ENCODE measurements at places on chromosomes 4 and X.

DNA sequence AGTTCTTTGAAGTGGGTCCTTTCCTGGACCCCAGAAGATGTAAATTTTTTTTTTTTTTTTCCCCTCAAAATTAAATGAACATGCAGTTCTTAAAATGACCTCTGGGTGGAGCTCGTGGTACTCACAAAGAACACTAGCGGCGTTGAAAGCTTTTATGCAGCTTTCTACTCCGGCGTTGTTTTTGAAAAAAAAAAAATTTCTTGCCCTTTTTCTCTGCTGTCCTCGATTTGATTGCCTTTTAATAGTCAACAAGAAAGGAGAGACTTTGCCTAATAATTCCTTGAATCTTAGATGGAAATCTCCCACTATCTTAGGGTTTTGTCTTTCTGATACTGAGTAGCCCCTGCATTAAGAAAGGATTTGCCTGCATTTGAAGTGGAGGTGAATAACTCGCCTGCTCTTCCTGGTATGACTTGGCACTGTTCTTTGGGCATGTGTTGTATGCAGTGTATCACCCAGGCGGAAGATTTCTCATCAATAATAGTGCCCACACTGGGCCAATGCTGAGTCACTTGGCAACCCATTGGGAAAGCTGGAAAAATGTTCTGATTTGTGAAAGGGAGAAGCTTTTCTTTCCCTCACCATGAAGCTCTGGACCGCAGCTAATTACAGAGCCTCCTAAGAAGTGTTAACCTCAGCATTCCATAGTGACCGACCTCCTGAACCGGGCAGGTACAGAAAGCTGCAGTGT, 104.0 kb downstream of the PHEX start:
- DNase-seq, result no peak

- DNase-seq, result no peak
Measured at GRCh38 chr4:41057467-41057866, 156.9 kb downstream of the APBB2 start.

GRCh38 chrX:24292353-24292752, 21.5 kb downstream of the SUPT20HL2 start:
- no peak for DNase-seq

DNA sequence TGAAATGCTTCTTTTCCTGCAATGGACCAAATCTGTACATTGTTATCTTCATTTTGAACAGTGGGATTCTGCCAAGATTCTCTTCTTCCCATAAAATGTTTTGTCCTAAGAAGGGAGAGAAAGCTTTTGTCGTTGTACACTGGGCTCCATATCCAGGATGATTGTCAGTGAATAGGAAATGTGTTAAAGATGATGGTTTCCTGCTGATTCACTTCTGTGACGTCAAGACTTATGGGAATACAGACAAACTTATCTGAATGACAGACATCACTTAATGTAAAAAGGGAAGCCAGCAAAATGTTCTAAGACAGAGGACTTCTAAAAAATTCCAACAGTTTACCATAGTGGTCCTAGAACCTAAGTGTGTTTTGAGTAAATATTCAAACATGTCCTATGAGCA, 53.7 kb upstream of the HPF1 start:
- no peak for DNase-seq

DNA sequence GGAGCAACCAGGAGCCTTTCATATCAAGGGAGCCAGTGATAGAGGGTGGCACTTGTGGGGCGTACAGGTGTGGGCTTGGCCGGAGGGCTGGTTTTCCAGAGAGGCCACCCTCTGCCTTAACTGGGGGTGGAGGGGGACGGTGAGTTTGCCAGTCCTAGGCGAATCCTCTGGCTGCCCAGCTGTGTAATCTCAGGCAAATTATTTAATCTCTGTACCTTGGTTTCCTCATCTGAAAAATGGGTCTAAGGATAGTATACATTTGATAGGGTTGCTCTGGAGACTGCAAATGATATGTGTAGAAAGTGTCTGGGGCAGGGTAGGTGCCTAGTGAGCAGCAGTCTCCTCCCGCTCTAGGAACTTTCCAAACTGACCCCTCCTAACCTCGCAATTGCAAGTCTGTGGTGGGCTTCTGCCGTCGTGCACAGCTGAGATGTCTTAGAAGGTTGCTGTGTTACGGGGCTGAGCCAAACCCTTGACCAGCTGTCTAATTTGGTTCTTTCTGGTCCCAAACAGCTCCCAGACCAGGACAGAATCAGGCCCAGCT, 3.8 kb upstream of the CXCR3 start:
- DNase-seq, result no peak

DNA sequence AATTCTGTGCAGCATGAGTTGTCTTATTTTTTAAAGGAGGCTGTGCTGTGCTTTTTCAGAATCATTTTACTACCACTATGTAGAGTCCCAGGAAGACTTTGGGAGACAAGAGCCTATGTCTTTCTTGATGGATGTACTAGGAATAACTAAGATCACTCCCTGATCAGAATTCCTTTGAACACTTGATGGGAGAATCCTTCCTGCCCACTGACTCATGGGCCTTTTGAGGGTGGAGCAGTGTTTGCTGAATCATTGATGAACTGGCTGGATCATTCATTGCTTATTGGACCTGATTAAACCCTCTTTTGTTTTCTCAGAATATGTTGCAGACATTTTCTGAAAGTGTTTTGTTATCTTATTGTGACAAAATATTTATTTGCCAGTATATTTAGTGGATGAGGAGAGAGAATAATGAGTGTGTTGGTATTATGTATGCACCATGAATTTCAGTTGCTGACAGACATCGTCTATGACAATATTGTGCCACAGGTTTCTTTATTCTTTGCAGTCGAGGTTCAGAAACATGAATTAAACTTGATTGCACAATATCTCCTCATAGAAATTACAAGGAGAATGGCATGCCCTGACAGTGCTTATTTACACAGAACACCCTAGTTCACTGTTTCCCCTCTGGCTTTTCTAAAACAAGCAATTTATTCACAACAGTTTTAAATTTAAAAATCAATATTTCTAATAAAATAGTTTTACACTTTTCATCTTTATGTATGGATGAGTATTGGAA, 36.3 kb downstream of the POU4F2 start:
- DNase-seq, result no peak

GRCh38 chr4:168846414-168846813, 163.6 kb downstream of the CBR4 start:
- no peak for DNase-seq

DNA sequence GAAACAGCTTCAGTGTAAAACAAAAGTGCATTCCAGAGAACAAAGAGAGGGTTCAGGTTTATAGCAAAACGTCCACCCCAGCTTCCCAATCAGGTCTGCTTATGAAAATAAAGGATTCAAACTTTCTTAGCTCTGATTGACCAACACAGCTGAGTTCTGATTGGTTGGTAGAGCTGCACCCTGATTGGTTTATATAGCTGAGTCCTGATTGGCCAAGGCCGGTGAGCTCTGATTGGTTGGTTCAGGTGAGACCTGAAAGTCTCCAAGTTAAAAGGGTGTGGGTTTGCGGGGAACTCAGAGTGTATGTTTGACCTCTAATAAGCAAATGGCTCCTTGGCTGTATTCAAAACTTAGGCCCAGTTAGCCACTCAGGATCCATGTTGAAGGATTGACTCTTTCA, 20.9 kb downstream of the CLRN2 start:
- DNase-seq, result no peak

GRCh38 chr4:38078590-38079421, 118.6 kb downstream of the PTTG2 start:
- no peak for DNase-seq

DNA sequence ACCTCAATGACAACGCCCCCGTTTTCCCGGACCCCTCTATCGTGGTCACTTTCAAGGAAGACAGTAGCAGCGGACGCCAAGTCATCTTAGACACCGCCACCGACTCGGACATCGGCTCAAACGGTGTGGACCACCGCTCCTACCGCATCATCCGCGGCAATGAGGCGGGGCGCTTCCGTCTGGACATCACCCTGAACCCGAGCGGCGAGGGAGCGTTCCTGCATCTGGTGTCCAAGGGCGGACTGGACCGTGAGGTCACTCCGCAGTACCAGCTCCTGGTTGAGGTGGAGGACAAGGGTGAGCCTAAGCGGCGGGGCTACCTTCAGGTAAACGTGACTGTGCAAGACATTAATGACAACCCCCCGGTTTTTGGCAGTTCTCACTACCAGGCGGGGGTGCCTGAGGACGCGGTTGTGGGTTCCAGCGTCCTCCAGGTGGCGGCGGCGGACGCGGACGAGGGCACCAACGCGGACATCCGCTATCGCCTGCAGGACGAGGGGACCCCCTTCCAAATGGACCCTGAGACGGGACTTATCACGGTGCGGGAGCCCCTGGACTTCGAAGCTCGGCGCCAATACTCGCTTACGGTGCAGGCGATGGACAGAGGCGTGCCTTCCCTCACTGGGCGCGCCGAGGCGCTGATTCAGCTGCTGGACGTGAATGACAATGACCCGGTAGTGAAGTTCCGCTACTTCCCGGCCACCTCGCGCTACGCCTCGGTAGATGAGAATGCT, 2.2 kb downstream of the FAT4 start:
- DNase-seq, result no peak

- no peak for DNase-seq
Measured at GRCh38 chr4:53921856-53922255, 142.5 kb downstream of the CHIC2 start.

GRCh38 chr4:1196421-1197183, 24.2 kb upstream of the SPON2 start:
- no peak for DNase-seq

DNA sequence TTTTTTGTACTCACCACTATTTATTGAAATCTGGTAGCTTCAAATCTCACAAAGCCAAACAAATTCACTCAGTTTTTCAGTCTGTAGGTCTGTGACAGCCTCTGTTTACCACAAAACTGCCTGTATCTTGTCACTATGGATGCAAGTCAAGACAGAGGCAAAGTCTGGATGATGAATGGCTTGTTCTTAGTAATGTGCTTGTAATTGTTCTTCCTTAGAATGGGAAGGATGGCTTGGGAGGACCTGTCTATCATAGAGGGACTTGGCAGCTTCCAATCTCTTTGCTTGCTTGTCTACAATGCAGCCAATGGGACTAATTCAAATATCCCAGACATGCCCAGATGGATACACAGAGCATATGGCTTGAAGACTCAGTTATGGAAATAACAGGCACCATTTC, 141.2 kb upstream of the SCML1 start:
- DNase-seq, result no peak

DNA sequence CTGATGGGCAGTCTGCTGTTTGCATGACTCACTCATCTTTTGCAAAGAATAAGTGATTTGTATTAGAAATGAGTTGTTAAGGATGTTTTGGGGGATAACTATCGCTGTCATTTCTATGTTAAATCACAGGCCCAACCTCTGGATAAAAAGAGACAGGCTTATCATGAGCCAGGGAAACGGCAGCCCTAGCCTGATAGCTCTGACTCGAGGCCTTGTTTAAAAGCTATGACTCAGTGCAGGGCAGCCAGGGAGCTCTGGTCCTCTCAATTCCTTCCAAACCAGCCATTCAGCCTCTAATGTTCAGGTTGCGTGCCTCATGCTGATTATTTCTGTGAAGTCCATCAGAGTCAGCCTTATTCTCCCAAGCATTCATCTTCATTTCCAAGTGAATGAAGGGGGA, 305.9 kb upstream of the HAND2 start:
- DNase-seq, result no peak

DNA sequence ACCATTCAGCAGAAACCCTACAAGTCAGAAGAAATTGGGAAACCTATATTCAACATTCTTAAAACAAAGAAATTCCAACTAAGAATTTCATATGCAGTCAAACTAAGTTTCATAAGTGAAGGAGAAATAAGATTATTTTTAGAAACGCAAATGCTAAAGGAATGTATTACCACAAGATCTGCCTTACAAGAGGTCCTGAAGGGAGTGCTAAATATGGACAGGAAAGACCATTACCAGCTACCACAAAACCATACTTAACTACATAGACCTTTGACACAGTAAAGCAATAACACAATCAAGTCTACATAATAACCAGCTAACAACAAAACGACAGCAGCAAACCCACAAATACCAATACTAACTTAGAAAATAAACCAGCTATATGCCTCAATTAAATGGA, 169.3 kb upstream of the FGF16 start:
- no peak for DNase-seq

DNA sequence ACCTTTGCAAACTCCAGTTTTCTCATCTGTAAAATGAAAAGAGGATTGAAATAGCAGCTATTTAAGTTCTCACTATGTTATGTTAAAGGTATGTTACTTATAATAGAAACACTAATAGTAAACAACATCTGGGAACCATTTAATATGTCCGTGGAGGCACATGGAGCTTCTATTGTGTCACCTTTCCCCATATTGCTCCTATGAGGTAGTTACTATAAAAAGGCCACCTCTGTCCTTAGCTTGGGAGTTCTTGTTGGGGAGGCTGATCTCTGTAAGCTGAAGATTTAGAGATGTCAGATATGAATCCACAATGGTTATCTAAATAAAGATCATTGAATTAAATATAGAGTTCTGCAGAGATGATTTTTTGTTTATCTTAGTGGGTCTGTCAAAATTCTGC, 125.2 kb downstream of the FHIP1A start:
- DNase-seq, result no peak

DNA sequence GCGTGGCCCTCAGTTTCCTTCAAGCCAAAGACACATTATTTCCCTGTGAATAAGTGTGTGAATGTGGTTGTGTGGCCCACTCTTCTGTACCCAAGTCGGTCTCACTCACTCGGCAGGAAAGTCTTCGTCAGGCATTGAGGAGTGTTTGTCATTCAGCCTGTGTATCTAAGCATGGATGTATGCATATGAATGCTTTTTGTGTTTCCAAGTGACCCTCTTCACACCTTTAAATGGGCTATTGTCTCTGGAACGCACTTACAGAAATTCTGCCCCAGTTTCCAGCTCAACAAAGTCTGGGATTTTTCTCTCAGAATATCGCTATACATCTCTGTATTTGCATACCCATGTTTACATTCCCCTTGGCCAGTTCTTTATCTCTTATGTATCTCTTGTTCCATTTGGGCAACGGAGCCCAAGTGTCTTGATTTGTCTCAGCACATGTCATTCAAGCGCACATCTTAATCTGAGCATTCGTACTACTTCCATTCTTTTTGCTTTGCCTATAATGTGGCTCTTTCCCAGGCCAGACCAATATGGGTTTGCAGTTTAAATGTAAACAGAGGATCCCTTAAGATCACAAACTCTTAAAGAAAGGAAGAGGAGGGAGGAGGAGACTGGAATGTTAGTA, 4.8 kb downstream of the BCOR start:
- no peak for DNase-seq

GRCh38 chr4:157700898-157701694, 471.7 kb downstream of the GASK1B start:
- DNase-seq, result no peak

DNA sequence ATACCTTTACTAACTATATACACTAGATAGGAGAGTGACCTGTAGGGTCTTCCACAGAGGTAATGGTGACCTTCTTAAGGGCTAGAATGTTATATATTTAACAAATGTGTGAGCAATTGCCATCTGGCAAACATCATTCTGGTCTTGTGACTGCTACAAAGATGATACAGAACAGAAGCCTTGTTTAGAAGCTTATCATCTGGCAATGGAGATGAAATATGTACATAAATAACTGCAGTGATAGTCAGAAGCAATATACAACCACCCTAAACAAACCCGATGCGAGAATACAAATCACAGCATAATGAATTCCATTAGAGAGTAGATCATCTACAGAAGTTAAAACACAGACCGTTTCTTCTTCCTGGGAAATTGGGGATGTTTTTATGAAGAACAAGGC, 952.7 kb upstream of the SLIT2 start:
- DNase-seq, result no peak

GRCh38 chr4:123349421-123350190, 47.0 kb upstream of the SPRY1 start:
- DNase-seq, result no peak

Data from stimulated activated CD8-positive, alpha-beta memory T cell treated with anti-CD3 and anti-CD28 coated beads, Interleukin-4, amount 100 ng/mL, for 24 hours (primary cell).